ENCODE measurements at places on chromosomes 2 and 18.

DNA sequence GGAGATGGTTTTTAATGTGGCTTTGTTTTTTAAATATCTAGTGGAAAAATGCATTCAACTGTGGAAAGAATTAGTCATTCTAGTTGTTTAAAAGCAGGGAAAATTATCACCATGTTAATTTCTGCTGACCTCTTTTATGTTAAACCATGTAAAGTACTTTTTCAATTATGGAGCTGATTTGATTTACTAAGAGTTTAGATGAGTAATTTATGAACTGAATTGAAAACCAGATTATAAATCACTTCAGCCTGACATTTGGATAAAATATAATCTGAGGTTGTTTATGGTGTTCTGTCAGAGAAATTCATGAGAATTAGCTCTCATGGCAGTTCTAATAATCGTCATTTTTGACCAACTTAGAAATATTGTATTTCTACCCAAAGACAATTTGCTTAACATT lies 11.6 kb downstream of the ITGA4 start:
- DNase-seq: no peak

GRCh38 chr2:158512323-158512722 lies 55.6 kb downstream of the PKP4 start:
- DNase-seq: no peak

DNA sequence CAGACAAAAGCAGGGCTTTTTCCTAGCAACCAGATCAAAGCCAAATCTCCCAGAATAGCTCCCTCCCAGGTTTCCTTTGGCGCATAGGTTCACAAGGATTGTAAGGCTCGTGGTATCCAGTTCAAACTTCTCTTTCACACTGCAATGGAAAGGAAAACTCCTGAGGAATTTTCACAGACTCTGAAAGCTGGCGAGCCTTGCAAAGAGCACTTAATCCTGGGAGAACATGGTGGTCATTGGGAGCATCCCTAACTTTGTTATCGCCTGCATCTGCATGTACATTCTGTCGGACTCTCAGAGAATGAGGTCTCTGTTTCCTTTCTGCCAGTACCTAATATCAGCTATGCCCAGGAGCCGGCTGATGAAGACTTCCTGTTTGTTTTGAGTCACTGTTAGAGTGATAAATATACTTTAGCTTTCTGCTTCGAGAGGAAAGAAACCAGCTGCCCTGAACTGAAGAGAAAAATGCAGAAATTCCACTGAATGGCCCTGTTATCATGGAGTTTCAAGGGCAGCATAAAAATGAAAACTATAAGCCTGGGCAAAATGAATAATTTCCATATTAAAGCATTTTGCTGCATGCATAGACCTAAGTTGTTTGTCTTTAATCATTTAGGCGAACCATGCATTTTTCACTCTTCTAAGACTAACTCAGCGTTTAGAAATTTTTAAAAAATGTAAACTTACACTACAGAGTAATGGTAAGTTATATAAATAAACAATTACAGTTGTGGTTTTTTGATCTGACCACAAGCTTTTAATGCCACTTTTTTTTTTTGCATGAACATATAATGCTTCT lies 76.4 kb upstream of the ZEB2 start:
- DNase-seq: peak; percentile 2

DNA sequence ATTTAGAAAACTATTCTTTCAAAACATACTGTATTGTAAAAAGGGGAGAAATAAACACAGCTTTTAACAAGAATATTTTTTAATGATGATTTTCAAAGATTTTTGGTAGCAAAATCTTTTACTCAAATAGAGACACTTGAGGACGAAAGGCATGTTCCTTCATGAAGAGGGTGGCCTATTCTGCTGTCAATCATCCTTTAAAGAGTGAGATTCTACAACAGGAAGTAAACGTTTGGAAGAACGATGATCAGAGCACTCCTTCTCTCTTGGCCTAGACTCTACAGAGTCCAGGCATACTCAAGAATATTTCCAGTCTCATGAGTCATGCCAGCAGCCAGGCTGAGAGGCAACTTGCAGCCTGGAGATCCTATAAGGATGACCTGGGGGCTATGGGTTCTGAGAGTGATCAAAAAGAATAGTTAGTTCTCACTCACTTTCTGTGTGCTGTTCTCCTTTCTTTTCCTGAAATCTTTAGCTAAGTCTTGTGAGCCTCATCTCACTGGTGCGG lies 62.4 kb upstream of the TCF4 start:
- no peak for DNase-seq

DNA sequence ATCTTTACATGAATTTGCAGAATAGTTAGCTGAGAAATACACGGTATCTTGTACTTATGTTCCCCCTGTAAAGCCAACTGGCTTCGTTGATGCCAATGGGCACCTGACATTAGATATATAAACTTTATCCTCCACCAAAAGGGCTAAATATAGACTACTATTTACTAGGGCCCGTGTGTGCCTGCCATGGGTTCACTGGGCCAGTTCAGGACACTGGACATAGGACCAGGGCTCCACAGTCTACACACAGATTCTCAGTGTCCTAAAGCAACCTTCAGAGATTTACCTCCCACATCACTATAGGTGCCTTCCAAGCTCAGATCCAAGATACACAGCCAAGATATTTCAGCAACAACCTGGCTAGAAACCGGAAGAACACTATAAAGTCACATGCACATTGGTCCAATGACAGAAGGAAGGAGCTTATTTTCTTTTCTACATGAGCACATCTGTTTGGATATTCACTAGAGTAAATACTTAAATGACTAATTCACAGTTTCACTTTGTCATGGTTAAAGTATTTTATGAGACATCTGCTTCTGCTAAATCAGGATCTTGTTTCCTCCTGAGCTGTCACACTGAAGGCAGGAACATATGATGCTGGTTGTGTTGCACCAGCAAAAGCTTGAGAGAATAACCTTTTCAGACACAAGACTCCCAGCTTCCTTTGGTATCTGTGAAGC lies 95.1 kb downstream of the MYO5B start:
- DNase-seq: no peak

GRCh38 chr18:11989174-11989573 lies 7.9 kb downstream of the IMPA2 start:
- DNase-seq: no peak

DNA sequence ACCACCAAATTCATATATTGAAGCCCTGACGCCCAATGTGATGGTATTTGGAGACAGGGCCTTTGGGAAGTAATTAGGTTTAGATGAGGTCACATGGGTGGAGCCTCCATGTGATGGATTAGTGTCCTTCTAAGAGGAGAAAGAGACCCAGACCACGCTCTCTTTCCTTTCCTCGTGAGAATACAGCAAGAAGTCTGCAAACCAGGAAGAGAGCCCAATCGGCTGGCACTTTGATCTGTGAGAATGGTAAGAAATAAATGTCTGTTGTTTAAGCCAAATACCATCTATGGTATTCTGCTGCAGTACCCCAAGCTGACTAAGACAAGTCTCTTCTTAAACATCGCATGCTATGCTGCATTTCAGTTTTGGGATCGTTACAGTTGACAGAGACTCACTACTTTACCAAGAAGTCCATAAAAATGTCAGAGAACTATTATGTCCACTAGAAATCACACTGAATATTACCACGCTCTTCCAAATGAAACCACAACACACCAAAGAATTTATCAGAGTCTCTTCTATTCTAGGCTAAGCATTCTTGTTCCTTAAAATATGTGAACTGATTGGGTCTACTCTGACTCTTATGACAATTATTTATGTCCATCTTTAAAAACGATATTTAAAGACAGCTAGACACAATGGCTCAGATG lies 48.5 kb downstream of the LPIN2 start:
- no peak for DNase-seq

- no peak for DNase-seq
These were observed 52.4 kb downstream of the STK39 start for GRCh38 chr2:168194784-168195522.

DNA sequence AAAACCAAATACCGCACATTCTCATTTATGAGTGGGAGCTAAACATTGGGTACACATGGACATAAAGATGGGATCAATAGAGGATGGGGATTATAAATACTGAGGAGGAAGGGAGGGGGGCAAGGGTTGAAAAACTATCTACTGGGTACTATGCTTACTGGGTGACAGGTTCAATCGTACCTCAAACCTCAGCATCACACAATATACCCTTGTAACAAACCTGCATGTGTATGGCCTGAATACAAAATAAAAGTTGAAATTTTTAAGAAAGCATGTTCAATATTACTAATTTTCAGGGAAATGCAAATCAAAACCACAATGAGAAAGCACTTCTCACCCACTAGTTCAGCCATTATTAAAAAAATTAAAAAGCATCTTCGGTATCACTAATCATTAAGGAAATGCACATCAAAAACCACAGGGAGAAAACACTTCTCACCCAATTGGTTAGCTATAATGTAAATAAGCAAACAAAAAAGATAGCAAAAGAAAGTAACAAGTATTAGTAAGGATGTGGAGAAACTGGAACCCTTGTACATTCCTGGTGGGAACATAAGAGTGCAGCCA lies 99.3 kb upstream of the STON1 start:
- DNase-seq: no peak

DNA sequence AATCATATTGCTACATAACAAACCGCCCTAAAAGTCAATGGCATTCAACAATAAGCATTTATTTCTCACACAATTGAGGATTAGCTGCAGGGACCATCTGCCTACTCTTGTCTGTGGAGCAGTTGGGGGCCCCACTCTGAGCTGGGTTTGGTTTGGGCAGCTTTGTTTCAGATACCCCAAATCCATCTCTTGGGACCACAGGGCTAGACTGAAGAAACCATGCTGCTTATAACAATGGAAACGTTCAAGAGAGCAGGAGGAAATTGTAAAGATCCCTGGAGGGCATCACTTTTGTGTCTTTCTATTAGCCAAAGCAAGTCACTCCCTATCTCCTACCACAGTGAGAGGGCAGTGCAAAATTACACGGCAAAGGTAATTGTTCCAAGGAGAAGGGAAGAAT lies 146.5 kb upstream of the MGAT5 start:
- DNase-seq: no peak

- no peak for DNase-seq
These were observed 102.2 kb upstream of the MSH2 start for GRCh38 chr2:47300609-47301276.

All from NCI-H2029 treated with DMSO at 0.1 percent for 48 hours (cell line).